Left ventricle myocardium superior (tissue), 1 donor: ENCODE measurements at places on chromosomes 7 and 10.
A peak's percentile ranks its signal among the peaks of the same experiment; 100 is the strongest.

DNA sequence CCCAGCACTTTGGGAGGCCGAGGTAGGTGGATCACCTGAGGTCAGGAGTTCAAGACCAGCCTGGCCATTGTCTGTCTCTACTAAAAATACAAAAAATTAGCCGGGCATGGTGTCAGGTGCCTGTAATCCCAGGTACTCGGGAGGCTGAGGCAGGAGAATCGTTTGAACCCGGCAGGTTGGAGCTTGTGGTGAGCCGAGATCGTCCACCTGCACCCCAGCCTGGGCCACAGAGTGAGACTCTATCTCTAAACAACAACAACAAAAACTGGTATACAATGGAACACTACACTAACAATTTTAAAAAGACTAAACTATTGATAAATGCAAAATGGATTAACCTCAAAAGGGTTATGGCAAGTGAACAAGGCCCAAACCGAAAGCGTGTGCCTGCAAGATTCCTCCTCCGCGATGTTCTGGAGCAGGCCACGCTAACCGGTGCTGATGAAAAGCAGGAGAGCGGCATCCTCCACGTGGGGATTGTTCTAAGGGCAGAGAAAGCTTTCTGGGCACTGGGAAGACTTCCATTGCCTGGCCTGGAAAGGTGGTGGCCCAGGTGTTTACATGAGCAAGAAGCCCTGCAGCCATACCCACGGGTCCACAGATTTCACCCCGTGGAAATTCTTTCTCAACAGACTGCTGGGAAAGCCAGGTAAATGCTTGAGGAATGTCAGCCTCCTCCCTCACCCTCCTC lies 53.8 kb downstream of the PDGFA start:
- peak; percentile 18 for DNase-seq

- no peak for DNase-seq
These were observed 61.6 kb downstream of the MICALL2 start for GRCh38 chr7:1397491-1398327.

DNA sequence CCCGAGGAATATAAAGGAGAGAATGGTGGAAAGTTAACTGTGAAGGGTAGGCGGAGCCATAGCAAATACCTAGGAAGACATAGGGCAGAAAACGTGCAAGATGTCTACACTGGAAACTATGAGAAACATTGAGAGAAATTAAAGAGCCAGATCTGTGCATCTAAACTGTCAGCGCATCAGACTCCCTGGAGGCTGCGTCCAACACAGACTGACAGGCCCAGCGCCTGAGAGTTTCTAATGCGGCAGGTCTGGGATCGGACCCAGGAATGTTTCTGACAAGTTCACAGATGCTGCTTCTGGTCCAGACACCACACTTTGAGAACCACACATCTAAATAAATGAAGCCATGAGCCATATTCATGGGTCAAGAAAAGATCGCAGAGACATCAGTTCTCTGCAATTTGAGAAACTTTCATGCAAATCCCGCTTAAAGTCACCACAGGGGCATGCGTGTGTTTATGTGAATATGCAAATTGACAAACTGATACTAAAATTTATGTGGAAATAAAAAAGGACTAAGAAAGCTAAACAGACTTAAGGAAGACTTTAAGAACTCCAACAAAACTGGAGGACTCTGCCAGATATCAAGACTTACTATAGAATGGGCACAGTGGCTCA lies 38.8 kb downstream of the PROSER2 start:
- DNase-seq: no peak

DNA sequence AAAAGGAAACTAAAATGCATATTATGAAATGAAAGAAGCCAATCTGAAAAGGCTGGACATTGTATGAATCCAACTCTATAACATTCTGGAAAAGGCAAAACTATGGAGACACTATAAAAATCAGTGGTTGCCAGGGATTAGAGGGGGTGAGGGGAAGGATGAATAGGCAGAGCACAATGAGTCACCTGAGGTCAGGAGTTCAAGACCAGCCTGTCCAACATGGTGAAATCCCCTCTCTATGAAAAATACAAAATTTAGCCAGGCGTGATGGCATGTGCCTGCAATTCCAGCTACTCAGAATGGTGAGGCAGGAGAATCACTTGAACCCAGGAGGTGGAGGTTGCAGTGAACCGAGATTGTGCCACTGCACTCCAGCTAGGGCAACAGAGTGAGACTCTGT lies 324.8 kb upstream of the PHYHIPL start:
- DNase-seq: no peak

DNA sequence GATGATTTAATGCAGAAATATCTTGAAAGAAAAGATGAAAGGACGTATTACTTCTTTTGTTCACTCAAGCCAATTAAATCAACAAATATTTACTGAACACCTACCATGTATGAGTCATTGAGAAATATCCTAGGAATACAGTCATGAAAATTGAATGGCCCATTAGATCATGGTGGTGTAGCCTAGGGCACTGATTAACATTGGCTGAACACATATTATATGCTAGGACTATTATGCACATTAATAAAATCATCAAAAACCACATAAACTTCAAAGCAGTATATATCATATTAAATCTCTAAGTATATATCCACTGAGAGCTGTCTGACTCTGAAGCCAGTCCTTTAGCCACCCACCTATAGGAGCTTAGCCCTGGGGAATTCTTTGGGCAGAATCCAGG lies 41.8 kb downstream of the FAM204A start:
- no peak for DNase-seq

DNA sequence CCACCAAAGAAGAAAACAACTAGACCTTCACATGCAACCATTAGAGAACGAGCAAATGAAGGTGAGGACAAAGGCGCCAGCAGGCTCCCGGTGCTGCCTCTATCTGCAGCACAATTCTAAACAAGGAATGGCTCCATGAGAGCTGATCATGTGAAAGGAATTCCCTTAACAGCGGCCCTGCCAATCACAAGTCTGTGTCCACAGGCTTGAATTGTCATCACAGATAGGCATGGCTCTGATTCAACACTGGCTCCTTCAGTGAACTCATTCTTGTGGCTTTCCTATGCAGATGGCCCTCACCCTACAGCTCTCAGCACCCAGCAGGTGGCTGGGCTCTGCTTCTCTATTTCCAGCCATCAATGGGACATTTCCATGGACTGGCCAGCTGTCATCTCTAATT lies 36.2 kb downstream of the LAMB1 start:
- peak; percentile 64 for DNase-seq

DNA sequence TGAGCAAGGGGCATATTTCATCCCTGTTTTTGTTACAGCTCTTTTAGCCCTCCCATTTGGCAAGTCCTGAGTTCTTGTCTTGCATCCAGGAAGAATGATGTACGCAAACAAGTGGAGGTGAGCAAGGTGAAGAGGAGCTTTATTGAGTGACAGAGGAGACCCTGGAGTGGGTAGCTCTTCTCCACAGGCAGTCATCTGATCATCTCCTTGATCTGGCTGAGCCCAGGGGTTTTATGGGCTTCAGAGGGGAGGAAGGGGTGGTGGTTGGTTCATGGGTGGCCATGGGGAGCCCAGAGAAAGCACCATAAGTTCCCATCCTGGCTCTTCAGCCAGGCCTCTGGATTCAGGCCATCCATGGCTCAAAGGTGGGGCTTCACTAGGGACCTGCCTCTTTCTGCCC lies 21.9 kb downstream of the STEAP1 start:
- no peak for DNase-seq

- DNase-seq: no peak
These were observed 14.5 kb upstream of the HOXA13 start for GRCh38 chr7:27214239-27214950.

- DNase-seq: no peak
These were observed 387.5 kb downstream of the CCSER2 start for GRCh38 chr10:84715911-84716310.

DNA sequence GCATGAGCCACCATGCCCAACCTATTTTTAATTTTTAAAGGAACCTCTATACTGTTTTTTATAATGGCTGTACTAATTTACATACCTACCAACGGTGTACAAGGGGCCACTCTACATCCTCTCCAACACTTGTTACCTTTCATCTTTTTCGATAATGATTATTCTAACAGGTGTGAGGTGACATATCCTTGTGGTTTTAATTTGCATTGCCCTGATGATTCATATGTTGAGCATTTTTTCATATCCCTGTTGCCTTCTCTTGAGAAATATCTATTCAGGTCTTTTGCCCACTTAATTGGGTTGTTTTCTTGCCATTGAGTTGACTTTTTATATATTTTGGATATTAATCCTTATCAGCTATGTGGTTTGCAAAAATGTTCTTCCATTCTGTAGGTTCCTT lies 167.0 kb downstream of the CTTNBP2 start:
- no peak for DNase-seq

GRCh38 chr7:101828301-101829020 lies 11.0 kb downstream of the CUX1 start:
- no peak for DNase-seq

DNA sequence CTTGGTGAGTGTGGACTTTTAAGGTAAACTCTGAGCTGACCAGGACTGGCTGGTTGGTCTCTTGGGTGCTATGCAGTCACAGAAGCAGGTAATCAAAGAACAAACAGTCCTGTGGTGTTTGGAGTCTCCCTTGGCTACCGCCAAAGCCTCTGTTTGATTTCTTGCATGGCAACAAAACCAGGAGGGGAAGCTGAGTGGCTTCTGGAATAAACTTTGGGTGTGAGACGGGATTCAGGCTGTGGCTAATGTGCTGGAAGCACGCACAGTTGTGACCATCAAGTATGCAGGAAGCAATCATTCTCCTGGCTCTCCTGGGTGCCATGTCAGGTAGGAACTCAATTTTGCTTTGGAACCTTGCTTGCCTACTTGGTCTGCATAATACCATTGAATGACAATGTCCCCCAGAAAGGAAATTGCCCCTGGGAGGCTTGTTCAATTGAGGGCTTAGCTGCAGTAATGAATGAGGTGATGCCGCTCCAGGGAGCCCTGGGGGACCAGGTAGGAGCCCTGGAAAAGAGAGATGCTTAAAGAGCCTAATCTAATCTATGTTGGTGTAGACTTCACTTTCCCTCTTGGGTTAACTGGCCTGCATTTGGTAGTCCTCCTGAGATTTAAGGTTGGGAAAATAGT lies at the start of gene CDHR3:
Gene CDHR3, plus strand, starts transcription at position 227 of the 630 bp plus-strand sequence. Its CDS starts 55 bp downstream, at position 282.
- DNase-seq: no peak

GRCh38 chr10:124939290-124939689 lies 2.6 kb upstream of the ZRANB1 start:
- DNase-seq: no peak

DNA sequence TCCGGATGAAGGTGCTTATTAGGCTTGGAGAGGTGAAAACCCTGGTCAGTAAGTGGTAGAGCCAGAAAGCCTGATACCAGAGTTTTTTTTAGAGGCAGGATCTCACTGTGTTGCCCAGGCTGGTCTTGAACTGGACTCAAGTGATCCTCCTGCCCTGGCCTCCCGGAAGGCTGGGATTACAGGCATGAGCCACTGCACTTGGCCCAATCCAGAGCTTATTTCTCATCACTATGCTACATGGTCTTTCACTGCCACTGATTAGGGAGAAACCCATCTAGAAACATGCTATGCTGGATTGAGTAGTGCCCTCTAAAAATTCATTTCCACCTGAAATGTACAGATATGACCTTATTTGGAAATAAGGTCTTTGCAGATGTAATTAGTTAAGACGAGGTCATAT lies 28.4 kb upstream of the GJD4 start:
- no peak for DNase-seq

DNA sequence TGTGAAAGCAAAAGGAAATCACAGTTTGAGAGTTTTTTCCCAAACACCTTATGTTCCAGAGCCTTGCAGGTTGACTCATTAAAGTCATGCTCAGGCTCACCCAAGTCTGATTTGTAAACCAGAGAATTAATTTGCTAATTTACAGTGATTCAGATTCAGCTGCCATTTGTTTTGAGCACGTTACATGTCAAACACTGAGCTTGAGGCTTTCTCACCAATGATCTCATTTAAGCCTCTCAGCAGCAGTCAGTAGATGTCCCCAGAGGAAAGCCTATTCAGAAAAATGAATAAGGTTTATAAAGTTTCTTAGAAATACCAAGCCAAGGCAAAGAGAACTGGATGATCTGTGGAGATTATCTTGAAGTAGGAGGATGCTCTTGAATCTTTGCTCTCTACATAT lies 420.4 kb downstream of the HTR7 start:
- DNase-seq: no peak

DNA sequence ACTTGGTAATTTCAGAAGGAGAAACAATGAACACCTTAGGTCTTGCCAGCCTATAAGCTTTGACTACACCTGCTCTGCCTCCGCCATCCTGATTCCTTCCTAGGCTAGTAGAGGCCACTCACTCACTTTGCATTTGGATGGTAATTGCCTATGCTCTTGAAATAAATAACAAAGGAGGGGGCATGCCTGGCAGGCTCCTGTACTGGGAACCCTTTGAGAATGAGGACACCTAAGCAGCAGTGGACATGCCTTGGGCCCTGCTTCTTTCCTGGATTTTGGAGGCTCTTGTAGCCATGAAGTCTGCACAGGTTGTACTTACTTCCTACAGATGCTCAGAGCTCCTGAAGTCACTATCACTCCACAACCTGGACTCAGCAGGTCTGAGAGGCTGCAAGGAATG lies 65.8 kb downstream of the BLNK start:
- DNase-seq: no peak

- DNase-seq: no peak
These were observed 824 bp downstream of the RELN start for GRCh38 chr7:103988468-103989199.

DNA sequence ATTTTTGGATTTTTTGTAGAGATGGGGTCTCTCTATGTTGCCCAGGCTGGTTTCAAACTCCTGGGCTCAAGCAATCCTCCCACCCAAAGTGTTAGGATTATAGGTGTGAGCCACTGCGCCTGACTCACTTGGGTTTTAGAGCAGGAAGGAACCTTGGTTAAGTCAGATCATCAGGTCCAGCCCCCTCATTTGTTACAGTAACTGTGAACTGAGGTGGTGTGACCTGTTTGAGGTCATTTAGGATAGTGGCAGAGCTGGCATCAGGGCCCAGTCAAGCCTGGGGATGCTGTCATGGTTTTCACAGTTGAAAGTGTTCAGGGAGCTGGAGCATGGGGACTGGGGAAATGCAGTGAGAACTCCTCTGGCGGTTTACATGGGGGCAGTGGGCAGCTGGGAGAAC lies 159.6 kb downstream of the TAX1BP1 start:
- DNase-seq: no peak

- DNase-seq: no peak
These were observed 190.8 kb downstream of the GATA3 start for GRCh38 chr10:8245131-8245813.

GRCh38 chr10:107718864-107719263 lies 554.4 kb upstream of the SORCS1 start:
- DNase-seq: no peak
